Activated CD4-positive, alpha-beta T cell treated with anti-CD3 and anti-CD28 coated beads, Interleukin-2, amount 10 ng/mL, durations not matched to agents 7 days and 5 days (primary cell): ENCODE measurements at places on chromosomes 2 and 18.

DNA sequence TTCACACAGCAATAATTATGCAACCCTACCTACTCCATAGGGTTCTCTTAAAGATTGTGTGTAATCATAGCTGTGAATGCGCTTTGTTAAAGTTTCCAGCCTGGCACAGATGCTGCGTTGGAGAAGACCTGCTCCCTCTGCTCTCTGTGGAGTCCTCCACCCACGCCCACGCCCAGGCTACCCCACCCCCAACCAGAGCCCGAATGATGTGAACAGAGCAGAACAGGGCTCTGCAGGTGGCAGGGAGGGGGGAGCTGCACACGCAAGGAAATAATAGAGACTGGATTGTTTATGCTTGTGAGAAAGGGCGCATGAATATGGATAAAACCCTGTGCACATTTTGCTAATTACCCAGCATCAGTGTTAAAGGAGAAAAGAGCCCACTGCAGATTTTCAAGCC, 447.5 kb downstream of the BCL11A start:
- no peak for DNase-seq

- DNase-seq: no peak
Observed at GRCh38 chr2:220227266-220227920, 600.0 kb downstream of the SLC4A3 start.

DNA sequence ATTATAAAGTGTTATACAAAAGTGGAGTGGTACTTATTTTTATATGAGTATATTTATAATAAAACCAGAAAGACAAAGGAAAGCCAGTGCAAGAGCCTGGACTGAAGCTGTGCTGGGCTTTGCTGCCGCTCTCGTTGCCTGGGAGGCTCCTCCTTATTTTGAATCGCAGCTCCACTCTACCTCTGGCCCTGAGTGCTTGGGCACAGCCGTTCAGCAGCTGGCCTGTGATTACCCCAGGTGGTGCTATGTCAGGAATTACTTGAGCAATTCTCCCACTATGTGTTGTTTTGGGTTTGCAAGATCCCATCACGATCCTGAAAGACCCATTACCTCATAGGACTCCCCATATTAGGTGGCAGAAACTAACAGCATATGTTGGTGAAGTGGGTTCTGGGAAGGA, 53.0 kb upstream of the LCLAT1 start:
- DNase-seq: no peak

DNA sequence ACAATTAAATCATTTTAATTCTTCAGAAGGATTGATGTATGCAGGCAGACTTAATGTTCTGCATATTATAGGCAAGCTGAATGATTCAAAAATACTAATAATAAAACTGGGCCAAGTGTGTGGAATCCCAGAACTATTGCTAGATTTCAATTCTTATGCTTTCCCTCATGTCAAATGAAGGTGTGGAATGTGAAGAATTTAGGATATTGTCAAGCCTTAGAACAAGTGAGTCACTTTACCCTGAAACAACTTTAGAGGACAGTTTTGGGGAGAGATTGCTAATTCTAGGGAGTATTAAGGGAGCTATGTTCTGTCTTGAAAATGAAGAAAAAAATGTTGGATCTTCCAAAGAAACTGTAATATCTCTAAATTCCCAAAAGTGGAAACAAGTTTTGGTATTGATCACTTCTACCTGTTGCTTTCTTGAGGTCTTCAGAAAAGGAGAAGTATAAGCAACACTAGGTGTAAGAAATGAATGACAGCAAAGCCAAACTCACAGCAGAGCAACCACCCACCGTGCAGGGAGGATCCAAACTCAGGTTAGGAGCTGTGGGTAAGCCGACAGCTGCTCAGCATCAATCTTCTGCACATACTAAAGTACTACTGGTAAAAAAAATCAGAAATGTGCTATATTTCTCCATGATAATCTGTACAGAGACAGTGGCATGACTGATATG, 818.1 kb downstream of the SLC4A3 start:
- DNase-seq: no peak

DNA sequence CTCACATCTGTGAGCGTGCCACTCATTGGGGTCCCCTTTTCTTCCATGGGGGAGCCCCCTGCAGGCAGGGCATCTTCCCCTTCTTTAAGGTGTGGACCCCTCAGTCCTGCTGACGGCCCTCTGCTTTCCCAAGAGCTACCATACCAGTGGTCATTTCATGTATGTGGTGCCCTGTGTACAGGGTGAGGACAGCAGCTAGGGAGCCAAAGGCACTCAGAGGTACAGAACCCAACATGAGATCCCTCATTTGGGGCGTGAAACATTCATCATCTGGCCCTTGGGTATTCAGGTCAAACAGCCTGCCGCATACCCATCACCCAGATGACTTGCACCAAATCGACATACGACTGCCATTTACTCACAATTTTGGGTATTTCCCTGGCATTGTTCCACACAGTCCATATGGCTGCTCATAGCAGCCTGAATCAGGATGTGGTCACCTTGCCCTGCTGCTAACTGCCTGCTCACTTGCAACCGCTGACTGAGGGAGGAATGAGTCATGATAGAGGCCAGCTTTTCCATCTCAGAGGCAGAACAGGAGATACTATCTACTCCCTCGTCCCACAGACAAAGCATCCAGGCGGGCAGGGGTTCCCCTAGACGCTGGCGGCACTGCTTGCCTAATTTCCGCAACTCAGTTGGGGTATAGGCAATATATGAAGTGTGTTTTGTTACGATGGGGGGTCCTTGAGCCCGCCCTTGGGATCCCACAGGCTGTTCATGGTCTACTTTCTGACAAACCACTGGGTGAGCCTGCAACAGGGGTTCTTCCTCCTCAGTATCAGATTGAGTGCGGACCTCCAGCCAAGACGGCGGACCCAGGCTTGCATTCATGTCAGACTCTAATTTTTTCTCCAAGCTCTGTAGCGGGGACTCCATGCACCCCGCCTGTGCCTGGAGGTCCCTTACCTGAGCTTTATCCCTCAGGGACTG, 228.6 kb downstream of the SATB2 start:
- DNase-seq: peak; percentile 17

DNA sequence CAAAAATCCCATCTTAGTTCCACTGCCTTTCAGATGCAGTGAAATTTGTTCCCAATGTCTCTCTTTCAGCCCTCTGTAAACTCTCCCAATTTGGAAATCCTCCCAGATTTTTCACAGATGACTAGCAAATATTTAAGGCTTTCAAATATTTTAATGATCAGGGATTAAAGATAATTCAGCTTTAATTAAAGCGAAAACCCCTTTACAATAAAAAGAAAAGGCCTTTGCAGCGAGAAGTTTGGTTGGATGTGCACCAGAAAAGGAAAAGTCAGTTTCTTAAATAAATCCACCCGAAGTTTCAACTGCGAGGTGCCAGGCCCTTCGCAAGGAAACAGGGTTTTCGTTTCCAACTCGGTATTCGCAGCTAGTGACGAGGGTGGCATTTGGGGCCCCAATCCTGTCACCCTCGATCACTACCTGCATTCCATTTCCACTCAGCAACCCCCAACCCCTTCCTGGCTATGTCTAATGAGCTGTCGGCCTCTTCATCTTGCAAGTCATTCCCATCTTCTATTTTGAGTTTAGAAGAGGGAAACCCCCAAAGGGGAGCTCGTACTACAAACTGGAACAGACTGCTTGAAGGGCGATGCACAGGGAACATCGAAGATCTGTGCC, 1.5 kb downstream of the RAX start:
- DNase-seq: no peak
